ENCODE measurements at places on chromosomes 11 and 22.

DNA sequence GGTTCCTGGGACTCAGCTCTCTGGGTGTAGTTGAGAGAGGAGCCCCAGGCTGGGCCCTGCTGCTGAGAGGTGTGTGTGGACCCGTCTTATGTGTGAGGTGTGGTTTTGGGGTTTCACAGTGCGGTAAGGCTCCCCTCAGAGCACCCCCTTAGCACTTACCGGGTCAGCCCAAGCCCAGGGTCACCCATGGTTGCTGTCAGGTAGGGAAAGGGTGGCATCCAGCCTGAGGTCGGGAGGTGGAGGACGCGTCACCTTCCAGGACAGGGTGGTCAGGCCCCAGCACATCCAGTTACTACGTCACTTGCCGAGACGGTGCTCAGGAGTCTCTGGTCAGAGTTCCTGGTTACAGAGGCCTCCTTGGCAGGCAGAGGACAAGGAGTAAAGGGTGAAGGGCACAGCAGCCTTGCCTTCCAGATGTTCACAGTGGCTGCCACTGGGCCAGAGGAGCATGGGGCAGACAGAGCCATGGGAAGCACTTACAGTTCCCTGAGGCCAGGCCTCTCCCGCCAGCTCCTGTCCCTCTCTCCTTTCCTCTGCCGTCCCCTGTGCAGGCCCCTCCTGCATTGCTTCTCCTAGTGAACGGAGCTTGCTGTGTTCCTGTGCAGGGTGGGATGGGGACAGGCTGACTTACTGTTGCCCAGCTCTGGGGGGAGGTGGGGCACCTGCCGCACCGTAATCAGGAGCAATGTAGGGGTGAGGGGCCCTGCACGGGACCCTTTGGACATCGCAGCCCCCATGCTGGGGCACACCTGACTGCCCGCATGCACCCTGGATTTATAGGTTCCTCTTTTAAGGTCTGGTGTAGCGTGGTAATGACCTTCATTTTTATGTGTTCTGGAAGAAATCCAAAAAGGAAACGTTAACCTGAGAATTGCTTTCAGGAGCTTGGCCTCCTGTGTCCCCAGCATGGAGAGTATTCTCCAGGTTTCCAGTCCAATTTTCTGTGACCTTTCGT lies 285.9 kb downstream of the TBC1D22A start:
- DNase-seq, result no peak

GRCh38 chr11:42960521-42961088 lies 351.2 kb upstream of the API5 start:
- DNase-seq, result no peak

GRCh38 chr11:105524286-105524685 lies 85.6 kb upstream of the GRIA4 start:
- no peak for DNase-seq

DNA sequence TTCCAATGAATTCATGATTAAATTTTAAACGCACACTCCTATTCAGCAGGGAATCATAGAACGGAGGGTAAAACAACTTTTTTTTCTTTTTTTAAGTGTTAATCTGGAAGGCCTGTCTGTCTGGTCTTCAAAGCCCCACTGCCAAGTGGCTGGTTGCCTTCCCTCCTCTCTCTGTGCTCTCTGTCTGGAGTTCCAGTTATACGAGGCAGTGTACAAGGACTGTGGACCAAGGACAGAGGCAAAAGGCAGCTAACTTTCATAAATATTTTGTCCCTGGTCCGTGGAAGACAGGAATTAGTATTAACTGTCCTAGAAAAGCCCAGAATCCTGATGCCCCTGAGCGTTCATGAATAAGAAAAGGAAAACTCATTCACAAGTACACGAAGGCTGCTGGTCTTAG lies 164.0 kb upstream of the E2F8 start:
- DNase-seq, result no peak

- DNase-seq, result no peak
These were observed 112.0 kb upstream of the TBCEL start for GRCh38 chr11:120911943-120912342.

GRCh38 chr22:37752189-37753087 lies 55.3 kb upstream of the GCAT start:
- DNase-seq, result peak; percentile 72

DNA sequence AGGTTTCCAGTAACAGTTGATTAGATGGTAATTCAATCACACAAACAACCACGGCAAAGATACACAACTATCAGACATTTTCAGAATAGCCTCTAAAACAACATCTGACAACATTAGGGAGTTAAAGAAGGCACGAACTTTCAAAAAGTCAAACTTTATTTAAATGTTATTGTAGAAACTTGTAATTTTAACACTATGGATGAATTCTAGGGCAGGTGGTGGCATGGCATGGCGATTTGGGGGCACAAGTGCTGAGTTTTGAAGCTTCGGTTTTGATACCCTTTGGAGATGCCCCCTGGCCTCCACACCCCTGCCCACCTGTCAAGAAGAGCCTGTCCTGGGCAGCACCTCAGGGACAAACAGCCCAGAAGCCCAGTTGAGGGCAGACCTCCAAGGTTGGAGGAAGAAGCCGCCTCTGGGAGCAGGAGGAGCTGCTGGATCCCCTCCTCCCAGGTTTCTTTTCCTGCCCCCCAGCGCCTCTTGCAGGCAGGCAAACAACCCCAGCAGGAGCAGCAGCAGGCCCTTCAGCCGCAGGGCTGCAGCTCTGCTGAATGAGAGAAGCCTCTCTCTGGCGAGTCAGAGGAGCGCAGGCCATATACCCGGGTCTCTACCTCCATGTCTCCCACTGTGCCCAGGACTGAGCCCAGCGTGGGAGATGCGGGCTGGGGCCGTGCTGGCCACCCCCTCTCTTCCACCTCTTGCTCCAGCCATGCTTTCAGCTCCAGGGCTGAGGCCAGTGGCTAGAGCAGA lies 102.1 kb upstream of the IGLL5 start:
- DNase-seq, result no peak

DNA sequence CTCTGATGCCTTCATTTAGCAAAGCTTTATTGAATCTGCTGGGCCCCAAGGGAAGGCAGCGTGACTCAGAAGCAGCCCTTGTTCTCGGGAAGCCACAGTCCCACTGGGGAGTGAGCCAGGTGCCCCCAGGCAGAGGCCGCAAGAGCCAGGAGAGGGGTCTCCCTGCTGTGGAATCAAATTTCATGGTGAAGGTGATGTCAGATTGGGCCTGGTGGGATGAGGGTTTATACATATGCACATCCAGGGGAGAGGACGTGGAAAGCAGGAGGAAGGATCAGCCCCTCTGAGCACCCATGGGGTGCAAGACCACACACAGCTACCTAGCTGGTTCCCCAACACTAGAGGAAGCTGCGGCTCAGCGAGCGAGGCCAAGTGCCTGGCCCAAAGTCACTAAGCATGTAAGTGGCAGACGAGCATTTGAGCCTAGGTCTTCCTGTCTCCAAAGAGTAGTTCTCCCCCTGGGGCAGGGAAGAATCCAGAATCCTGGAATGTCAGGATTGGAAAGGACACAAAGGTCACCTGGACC lies 2.0 kb downstream of the SYNGR1 start:
- DNase-seq, result no peak

GRCh38 chr11:94700622-94701021 lies 67.5 kb upstream of the AMOTL1 start:
- DNase-seq, result no peak

DNA sequence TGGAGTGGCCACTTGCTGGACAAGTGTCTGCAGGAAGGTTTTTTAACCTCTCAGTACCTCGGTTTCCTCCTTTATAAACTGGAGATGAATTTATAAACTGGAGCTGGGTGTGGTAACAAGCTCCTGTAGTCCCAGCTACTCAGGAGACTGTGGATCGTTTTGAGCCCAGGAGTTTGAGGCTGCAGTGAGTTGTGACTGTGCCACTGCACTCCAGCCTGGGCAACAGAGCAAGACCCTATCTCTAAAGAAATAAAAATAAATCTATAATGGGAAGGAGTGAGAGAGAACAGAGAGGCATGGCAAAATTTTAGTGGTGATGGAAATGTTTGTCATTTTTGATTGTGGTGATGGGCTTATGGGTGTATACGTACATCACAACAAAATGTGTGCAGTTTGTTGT lies 1.4 kb upstream of the PDGFB start:
- no peak for DNase-seq

DNA sequence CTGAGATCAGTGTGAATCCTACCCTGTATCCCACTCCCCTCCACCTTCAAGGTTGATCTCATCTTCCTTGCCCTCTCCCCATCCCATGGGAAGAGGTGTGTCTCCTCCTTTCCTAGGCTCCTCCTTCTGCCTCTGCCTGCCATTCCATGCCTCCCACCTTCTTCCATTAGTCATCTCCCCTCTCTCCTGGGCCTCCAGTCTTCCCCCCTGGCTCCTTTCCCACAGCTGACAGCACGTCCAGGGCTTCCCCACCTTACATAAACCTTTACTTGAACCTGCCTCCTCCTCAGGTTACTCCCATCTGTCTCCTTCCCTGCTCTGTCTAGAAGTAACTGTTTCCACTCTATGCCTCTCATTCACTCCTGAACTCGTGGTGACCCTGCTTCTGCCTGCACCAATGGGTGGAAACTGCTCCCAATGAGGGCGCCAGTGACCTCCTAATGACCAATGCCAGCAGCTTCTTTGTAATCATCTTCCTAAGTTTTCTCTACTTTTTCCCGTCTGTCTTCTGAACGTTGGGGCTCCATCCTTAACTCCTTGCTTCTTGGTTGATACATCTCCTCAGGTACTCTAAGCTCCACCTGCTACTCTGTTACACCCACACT lies 266.9 kb upstream of the NARS2 start:
- DNase-seq, result no peak

- DNase-seq, result no peak
These were observed 315.7 kb upstream of the C11orf87 start for GRCh38 chr11:109106151-109106906.

DNA sequence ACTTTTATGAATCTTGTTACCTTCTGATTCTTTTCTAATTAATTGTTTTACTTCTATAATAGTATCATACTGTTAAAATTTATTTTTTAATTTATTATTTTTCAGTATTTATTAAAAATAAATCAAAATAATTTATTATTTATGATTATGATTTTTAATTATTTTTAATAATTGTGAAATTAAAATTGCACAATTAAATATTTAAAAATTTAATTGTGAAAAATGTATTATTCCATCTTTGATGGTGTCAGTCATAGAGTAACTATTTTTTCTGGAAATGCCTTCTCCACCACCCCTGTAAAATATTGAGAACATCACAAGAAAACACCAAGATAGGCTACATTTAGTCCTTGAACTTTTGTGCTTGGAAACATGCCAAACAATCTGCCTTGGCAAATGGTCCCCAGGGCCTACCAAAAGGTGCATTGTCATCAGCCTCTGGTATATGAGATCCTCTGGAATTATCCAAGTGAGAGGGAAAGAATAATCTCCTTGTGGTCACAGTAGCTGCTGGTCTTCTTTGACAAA lies at the start of gene OR8H2:
OR8H2 (plus strand) TSS at position 478 of the 528 bp plus-strand sequence. CDS start 1,356 bp downstream, outside the sequence.
- no peak for DNase-seq

DNA sequence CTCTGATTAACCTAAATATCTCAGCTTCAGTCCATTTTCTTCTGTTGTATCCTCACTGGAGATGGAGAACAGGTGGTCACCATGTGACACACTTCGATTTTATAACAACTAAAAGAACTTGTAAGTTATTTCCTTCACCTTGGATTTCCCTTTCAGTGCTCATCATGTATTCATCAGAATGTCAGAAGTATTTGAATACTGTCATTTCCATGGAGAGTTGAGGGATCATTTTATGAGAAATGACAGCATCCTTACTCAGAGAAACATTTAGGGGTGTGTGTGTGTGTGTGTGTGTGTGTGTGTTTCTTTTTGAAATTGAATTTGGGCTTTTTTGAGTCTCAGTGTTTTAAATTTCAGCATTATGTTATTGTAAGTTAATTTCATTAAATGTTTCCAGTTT lies 205.8 kb downstream of the ARHGAP42 start:
- DNase-seq, result no peak

GRCh38 chr11:134530636-134531326 lies 118.7 kb upstream of the B3GAT1 start:
- peak; percentile 42 for DNase-seq

DNA sequence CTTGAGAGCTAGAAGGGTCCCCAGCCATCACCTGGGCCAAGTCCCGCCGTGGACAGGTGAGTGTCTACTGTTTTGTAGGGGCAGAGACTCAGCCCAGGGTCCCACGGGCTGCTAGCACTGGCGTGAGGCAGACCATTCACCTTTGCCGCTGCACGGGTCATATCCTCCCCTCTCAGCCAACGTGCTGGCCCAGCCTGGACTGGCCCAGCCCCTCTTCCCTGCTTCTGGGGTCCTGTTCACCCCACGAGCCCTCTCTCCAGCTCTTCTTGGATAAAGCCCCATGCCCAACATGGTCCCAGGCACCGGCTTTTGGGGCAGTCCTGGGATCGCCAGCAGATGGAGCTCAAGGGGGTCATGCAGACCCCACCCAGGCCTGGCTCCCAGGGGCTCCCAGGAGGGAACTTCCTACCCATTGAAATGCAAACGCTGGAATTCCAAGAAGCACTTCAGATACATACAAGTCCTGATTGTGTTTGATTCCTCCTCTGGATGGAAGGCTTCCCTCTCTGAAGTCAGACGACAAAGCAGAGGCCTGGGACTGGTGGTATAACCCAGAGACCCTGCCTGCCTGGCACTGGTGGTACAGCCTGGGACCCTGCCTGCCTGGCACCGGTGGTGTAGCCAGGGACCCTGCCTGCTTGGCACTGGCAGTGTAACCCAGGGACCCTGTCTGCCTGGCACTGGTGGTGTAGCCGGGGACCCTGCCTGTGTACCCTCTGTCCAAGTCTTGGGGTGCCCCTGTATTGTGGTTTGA lies 8.9 kb upstream of the SEPTIN5 start:
- DNase-seq, result peak; percentile 66

DNA sequence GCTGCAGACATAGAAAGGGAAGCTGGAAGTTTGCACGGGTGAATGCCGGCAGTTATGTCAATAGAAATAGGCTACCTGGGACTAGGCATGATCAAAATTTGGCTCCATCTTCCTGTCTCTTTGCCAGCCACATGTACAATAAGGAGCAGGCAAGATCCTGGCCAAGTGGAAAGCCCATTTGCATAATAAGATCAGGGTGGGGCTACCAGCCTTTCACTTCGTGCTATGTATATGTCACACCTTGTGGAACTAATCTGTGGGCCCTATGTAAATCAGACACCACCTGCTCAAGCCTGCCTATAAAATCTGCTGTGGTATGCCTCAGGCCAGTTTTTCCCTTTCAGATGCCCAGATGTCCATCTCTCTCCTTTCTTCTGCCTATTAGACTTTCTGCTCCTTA lies 79.3 kb upstream of the DRD2 start:
- no peak for DNase-seq

All from ecto neural progenitor cell (in vitro differentiated cells).